Omental fat pad (tissue), 4 donors: ENCODE measurements at places on chromosomes 11 and 22. TPM values are rescaled to one million over a fixed set of nuclear protein-coding genes. Genes with fewer than 3 reads are reported as not detected.

OR5A2 gene
- total RNA-seq = not detected

KCNQ1 gene
- total RNA-seq = 5.4 TPM

TIMP3 gene
- total RNA-seq = 561 TPM

RTN4R gene
- 0.79 TPM for total RNA-seq
